ENCODE measurements at places on chromosomes 16 and 17.

GRCh38 chr17:21679256-21680146 is 12.8 kb upstream of the KCNJ18 start:
- DNase-seq, result no peak

GRCh38 chr16:81487301-81487720 is 42.7 kb downstream of the CMIP start:
- DNase-seq, result no peak

- no peak for DNase-seq
These were observed 102.7 kb downstream of the SDK2 start for GRCh38 chr17:73541561-73541981.

DNA sequence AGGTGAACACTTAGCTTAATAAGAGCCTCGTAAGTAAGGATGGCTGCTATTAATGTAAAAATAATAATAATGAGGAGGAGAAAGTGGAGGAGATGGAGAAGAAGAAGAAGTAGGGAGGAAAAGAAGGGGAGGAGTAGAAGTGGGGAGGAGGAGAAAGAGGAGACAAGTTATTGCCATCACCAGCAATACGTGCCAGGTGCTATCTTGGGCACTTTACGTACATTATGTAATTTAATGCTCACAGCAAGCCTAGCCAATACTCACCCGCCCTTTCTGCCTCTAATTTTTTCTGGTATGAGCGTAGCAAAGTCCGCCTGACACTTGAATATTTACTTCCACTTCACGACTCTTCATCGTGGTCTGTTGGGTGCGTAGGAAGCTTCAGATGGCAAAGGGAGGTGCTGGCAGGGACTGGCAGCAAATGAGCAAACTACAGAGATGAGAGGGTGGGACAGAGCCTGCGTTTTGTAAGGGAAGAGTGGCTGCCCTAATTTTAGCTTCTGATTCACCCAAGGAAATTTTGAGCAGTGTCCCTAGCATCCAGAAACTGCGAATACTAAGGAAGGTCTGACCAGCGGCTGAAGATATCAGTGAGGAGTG is 42.1 kb upstream of the CDH13 start:
- DNase-seq, result no peak

DNA sequence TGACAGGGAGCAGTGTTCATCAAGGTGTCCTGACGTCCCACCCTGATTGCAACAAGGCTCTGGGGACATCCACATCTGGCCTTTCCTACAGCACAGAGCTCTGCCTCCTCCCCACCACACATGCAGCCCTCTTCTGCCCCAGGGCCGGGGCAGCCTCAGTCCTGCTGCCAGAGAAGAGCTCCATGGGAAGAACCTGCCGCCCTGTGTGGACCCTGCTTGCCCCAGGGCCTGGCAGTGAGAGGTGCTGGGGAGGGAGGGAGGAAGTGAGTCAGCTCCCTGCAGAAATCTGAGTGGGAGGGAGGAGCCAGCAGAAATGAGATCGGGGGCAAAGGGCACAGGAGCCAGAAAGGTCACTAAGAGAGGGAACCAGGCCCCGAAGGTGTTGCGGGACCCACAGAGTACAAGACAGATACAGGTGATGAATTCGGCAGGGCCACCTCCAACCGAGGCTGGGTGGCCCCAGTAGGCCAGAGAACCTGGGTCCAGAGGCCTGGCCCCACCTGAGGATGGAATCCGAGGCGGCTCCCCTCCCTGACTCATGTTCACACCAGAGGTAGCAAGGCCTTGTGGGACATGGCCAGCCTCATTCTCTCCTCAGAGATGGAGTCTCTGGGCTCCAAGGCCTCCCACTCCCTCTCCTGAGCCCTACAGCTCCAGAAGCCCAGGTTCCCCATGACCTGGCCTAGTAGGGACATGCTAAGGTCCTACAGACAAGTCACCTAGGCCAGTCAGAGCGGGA is 24.8 kb downstream of the MYO18A start:
- DNase-seq, result peak; percentile 60

DNA sequence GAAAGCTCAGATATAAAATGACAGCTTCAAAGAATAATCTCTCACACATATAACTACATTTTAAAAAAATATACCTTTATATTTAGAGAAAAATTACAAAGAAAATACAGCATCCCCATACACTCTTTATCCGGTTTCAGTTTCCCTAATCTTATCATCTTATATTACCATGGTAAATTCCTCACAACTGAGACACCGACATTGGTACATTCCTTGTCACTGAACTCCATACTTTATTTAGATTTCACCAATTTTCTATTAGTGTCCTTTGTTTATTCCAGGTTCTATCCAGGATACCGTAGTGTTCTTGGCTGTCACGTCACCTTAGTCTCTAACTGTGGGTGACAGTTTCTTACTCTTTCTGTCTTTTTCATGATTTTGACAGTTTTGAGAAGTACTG is 22.0 kb upstream of the ABCA10 start:
- no peak for DNase-seq

All from stimulated activated CD4-positive, alpha-beta T cell treated with anti-CD3 and anti-CD28 coated beads, Interleukin-4, amount 100 ng/mL, for 1 hour (primary cell).